Uterine smooth muscle cell (primary cell): ENCODE measurements at places on chromosomes 1 and 21. TPM values are rescaled to one million over a fixed set of nuclear protein-coding genes. Genes with fewer than 3 reads are reported as not detected.

Gene RGS8
- under 0.01 TPM in 1 of 2 replicates, not detected in the other for total RNA-seq

Gene RTCA
- 51.9 and 54.5 TPM in 2 replicates for total RNA-seq

Gene ALPL
- 4.2 and 6.7 TPM in 2 replicates for total RNA-seq

Gene SPRR1A
- total RNA-seq, result not detected in 2 replicates

Gene RRAGC
- 35.5 and 40.4 TPM in 2 replicates for total RNA-seq

Gene A3GALT2
- not detected in 2 replicates for total RNA-seq

Gene OR2T33
- total RNA-seq, result not detected in 2 replicates
